ENCODE measurements at places on chromosomes 12 and 14. TPM values are rescaled to one million over a fixed set of nuclear protein-coding genes. Genes with fewer than 3 reads are reported as not detected.
A peak's percentile ranks its signal among the peaks of the same experiment; 100 is the strongest.

DNA sequence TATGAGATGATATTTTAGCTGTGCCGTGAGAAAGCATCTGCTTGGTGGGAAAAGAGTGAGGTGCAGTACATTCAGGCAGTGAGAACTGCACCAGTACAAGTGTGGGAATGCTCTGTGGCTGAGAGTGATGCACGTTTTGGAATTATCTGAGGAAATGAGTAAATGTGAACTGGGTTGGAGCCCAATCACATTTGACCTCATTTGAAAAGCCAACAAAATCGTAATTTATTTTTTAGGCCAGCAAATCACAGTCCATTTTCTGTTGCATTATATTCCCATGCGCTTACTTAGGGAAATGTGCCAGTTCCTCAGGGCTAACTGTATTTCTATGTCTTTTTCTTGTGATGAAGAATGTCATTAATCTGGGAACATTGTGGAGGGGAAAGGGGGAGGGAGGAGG, 77.3 kb downstream of the SNAPC1 start:
- no peak overlapping the region for H3K4me3 ChIP-seq
- H3K27ac ChIP-seq = no peak overlapping the region
- H3K27me3 ChIP-seq = no peaks in the 10 kb centered on the region
- DNase-seq = no peak
- H3K4me1 ChIP-seq = peaks cover 8% of the 10 kb centered on the region

GRCh38 chr14:75578786-75579337, 442 bp downstream of the FLVCR2 start:
- H3K4me3 ChIP-seq = peak overlapping the region; percentile 54
- H3K4me1 ChIP-seq = peaks cover 5% of the 10 kb centered on the region
- H3K36me3 ChIP-seq = no peaks in the 10 kb centered on the region
- H3K27ac ChIP-seq = peak overlapping the region; percentile 38
- H3K27me3 ChIP-seq = no peaks in the 10 kb centered on the region

DNA sequence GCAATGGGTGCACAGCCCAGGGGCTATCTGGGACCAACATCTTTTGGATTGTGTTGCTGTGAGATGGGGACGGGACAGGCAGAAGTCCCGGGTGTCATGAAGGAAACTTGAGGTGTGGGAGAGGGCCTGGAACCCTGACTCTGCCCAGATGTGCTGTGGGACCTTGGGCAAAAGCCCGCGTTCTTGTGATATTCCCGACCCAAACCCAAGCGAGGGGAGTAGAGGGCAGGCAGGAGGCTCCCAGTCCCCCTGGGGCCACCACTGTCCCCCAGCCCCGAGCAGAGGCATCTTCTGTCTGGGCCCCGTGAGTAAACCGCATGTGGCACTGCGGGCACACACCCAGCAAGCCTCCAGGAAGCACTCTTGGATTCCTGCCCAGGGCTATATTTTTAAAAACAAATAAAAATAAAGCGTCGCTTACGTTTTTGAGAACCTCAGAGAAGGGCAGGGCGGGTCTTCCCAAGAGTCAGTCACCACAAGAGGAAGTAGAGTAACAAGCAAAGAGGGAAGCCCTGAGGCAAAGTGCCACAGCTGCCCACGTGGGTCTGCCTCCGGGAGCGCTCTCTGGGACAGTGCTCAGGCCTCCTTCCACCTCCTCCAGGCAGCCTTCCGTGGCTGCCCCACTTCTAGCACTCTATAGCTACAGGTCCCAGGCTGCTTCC, 39.5 kb downstream of the BEGAIN start:
- H3K36me3 ChIP-seq = no peaks in the 10 kb centered on the region
- H3K4me3 ChIP-seq = no peak overlapping the region
- DNase-seq = peak; percentile 39
- no peaks in the 10 kb centered on the region for H3K4me1 ChIP-seq

GRCh38 chr12:25957793-25958427, 572 bp upstream of the RASSF8 start:
- peaks cover 21% of the 10 kb centered on the region for H3K4me1 ChIP-seq
- peaks cover 5% of the 10 kb centered on the region for H3K36me3 ChIP-seq
- H3K4me3 ChIP-seq = peak overlapping the region; percentile 68
- H3K27ac ChIP-seq = peak overlapping the region; percentile 94
- H3K27me3 ChIP-seq = no peaks in the 10 kb centered on the region

- no peaks in the 10 kb centered on the region for H3K27me3 ChIP-seq
- no peaks in the 10 kb centered on the region for H3K36me3 ChIP-seq
- no peak overlapping the region for H3K27ac ChIP-seq
- DNase-seq = peak; percentile 6
Observed at GRCh38 chr12:109757671-109758265, 44.1 kb downstream of the FAM222A start.

GRCh38 chr12:131493068-131493826, 217.6 kb upstream of the SFSWAP start:
- DNase-seq = no peak
- H3K4me3 ChIP-seq = no peak overlapping the region
- no peaks in the 10 kb centered on the region for H3K4me1 ChIP-seq
- H3K27me3 ChIP-seq = peaks cover 17% of the 10 kb centered on the region
- no peak overlapping the region for H3K27ac ChIP-seq

DNA sequence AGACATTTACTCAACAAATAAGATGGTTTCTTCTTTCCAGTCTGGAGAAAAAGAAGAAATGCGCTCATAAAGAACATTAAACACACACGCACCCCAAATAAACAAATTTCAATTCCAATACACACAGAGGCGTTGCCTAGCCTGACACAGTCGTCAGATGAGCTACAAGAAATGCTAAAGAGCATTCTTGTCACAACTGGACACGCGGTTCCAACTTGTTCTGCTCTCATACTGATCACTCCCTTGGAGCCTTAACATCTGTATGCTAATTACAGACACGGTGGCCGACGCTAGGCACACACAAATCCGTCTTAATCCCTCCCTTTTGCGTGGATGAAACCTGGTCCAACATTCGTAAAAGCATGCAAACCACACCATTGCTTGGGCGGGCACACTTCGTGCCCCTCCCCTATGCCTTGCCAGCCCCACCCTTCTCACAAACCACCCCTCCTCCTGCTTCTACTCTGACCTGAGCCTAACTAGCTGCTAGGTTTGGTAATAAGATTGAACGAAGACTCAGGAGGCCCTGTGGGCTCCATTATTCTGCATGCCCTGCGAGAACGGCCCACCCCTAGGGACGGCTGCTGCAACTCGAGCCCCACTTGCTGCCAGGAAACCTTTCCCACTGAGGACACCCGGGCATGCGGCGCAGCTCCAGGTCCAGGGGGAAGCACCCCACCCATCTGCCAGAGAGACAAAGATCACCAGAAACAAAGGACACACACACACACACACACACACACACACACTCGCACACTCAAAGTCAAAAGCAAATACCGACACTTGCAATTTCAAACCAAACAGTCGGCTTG, 1.2 kb downstream of the KCNK10 start:
- H3K27ac ChIP-seq = no peak overlapping the region
- H3K36me3 ChIP-seq = no peaks in the 10 kb centered on the region
- no peak overlapping the region for H3K4me3 ChIP-seq
- H3K4me1 ChIP-seq = peaks cover 6% of the 10 kb centered on the region
- DNase-seq = peak; percentile 39

DNA sequence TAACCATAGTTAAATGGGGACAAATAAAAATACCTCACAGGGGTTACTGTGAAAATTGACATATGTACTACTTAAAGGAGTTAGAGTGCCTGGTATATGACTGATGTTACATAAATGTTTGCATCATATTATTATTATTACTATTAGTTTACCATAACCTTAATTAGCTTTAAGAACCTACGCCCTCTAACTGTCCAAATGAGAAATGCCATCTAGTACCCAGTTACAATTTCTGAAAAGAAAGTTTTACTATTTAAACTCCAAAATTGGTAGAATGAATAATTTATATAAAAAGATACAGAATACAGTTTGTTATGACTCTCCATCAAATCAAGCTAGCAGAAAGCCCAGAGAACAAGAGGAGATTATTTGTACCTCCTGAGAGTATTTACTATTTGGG, 42.3 kb downstream of the EML5 start:
- H3K36me3 ChIP-seq = no peaks in the 10 kb centered on the region
- no peak overlapping the region for H3K4me3 ChIP-seq
- H3K4me1 ChIP-seq = no peaks in the 10 kb centered on the region
- no peak for DNase-seq
- no peaks in the 10 kb centered on the region for H3K27me3 ChIP-seq
- no peak overlapping the region for H3K27ac ChIP-seq

DNA sequence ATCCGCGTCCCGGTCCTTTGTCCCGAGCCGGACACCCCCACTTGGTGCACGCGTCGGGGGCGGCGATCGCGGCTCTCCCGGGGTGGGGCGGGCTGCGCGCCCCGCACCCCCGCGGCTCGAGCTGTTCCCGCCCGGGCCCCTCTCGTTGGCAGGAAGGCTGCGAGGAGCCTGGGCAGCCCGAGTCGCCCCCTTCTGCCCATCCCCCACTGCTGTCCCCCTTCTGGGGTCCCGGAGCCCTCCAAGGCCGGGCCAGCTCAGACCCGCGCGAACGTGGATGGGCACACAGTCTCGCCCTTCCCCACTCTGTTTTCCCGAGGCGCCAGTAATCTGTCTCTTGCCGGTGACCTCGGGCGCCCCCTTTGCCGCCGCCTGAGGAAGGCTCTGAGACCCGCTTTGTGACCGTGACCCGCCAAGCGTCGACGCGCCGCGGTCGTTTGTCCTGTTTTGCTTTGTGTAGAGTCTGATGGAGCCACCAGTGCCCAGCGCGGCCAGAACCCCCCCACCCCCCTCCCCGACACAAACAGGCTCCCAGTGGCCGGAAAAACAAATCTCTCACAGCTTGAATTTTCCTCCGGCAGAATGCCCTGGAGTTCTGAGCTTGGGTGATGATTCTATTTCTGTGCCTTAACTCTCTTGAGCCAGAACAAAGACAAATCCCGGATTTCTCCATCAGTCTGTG, 610 bp downstream of the C14orf132 start:
- H3K4me3 ChIP-seq = peak overlapping the region; percentile 59
- peak; percentile 70 for DNase-seq
- H3K36me3 ChIP-seq = no peaks in the 10 kb centered on the region

GRCh38 chr14:59215322-59215721, 26.9 kb downstream of the DAAM1 start:
- peak; percentile 87 for DNase-seq
- H3K27ac ChIP-seq = peak overlapping the region; percentile 60
- H3K36me3 ChIP-seq = no peaks in the 10 kb centered on the region
- no peak overlapping the region for H3K4me3 ChIP-seq
- H3K27me3 ChIP-seq = no peaks in the 10 kb centered on the region
- H3K4me1 ChIP-seq = peaks cover 28% of the 10 kb centered on the region

DNA sequence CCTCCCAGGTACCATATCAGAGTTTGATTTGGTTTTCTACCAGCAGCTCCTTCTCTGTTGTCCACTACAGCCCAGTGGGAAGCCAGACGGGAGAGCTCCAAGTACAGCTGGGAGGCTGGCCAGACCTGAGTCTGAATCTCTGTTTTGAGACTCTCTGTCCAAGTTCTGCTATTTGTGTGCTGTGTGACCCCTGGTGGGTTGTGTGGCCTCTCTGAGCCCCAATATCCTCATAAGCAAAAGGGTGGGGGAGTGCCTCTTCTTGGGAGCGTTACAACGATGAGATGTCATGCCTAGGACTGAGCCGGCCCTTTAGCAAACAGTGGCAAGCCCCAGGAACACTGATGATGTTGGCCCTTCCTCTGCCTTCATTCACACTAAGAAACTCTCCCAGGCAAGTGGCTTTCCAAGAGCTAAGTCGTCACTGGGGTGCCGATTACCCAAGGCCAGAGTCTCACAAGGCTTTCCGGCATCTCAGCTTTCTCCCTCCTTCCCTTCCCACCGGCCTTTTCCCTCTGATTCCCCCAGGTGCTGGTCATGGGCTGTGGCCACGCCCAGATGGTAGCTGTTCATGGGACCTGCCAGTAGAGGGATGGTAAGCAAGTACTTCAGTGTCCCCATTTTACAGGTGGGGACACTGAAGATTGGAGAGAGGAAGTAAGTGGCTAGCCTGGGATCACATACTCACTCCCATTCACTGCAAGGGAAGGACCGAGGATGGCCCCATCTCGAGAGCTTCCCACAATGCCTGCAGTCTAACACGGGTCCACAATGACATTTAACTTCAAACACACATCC, 47.7 kb downstream of the BCL11B start:
- peaks cover 20% of the 10 kb centered on the region for H3K4me1 ChIP-seq
- no peaks in the 10 kb centered on the region for H3K36me3 ChIP-seq
- H3K27ac ChIP-seq = no peak overlapping the region
- H3K27me3 ChIP-seq = no peaks in the 10 kb centered on the region

GRCh38 chr14:53444677-53445312, 291.7 kb upstream of the DDHD1 start:
- no peaks in the 10 kb centered on the region for H3K4me1 ChIP-seq
- no peak for DNase-seq
- H3K36me3 ChIP-seq = no peaks in the 10 kb centered on the region
- H3K27ac ChIP-seq = no peak overlapping the region
- no peaks in the 10 kb centered on the region for H3K27me3 ChIP-seq

DNA sequence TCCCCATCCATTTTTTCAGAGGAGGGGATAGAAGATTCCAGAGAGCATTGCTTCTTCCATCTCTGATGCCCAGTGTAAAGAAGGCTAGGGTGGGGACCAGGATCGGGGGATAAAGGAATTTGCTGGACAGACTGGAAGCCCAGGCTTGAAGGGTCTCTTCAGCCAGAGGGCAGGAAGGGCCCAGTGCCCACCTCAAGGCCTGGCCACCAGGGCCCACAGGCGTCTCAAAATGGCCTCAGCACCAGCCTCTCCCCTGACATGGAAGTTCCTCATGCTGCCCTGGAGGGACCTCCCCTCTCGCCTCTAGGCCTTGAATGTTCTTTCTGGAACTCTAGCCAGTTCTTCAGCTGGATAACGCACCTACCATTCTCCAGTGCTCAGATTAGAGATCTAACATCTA, 2.8 kb downstream of the RPS6KL1 start:
- peaks cover 5% of the 10 kb centered on the region for H3K4me1 ChIP-seq
- H3K36me3 ChIP-seq = no peaks in the 10 kb centered on the region
- peaks cover 5% of the 10 kb centered on the region for H3K27me3 ChIP-seq
- H3K27ac ChIP-seq = no peak overlapping the region

DNA sequence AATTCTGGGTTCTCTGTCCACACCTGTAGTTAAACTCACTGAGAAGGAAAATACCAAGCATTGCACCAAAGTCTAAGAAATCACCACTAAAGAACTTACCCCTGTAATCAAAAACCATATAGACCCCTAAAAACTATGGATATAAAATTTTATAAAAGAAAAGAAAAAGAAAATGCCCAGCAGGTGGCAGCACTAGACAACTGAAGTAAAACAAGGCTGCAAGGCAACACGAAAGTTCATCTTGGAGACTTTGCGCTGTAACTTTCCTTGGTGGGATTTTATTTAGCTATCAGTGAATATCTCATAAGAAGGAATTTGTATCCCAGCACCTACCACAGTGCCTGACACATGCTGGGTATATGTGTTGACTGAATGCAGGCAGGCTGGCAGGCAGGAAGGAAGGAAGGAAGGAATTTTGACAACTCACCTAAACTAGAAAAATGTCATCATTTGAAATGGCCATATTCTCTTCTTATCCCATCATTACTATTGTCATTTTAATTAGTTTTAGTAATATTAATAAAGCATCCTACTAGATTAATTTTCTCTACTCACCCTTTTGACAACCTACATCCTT, 68.2 kb upstream of the ETV6 start:
- H3K4me1 ChIP-seq = peaks cover 14% of the 10 kb centered on the region
- no peak overlapping the region for H3K27ac ChIP-seq
- DNase-seq = peak; percentile 61
- H3K36me3 ChIP-seq = no peaks in the 10 kb centered on the region
- H3K27me3 ChIP-seq = no peaks in the 10 kb centered on the region

GRCh38 chr12:2410496-2410895, 357.7 kb downstream of the CACNA1C start:
- H3K27ac ChIP-seq = no peak overlapping the region
- no peak for DNase-seq
- H3K4me3 ChIP-seq = no peak overlapping the region
- no peaks in the 10 kb centered on the region for H3K36me3 ChIP-seq
- H3K27me3 ChIP-seq = no peaks in the 10 kb centered on the region

Gene C12orf50
- 0.12 TPM for total RNA-seq

Gene KRT79
- total RNA-seq = 0.12 TPM

Measured in lung (tissue), 17 donors.